ENCODE measurements at places on chromosomes 11 and 22.

GRCh38 chr22:44448271-44448830 lies 49.7 kb downstream of the RTL6 start:
- peak; percentile 70 for DNase-seq

- no peak for DNase-seq
Observed at GRCh38 chr11:86802601-86803051, 2.3 kb downstream of the PRSS23 start.

- no peak for DNase-seq
Observed at GRCh38 chr11:8229299-8230177, 34.1 kb downstream of the LMO1 start.

- DNase-seq: no peak
Observed at GRCh38 chr11:56700914-56701485, 2.1 kb downstream of the OR9G1 start.

DNA sequence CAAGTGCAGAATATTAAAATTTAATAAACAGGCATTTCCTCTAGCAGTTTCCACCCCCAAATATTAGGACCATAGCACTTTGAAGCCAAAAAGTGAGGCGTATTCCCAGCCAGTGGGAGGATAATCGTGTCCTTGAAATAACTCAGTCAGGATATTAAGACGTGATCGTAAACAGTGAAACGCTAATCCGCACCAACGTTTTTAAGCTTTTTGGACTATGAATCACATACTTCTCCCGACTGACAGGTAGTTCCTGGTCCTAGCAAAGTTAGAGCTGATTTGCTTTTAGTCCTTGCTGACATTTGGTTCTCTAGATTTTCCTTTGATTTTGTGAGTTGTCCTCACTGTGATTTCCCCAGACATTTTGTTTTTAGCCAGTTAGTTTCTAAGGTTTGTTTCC lies 197.1 kb upstream of the ARHGAP20 start:
- no peak for DNase-seq

DNA sequence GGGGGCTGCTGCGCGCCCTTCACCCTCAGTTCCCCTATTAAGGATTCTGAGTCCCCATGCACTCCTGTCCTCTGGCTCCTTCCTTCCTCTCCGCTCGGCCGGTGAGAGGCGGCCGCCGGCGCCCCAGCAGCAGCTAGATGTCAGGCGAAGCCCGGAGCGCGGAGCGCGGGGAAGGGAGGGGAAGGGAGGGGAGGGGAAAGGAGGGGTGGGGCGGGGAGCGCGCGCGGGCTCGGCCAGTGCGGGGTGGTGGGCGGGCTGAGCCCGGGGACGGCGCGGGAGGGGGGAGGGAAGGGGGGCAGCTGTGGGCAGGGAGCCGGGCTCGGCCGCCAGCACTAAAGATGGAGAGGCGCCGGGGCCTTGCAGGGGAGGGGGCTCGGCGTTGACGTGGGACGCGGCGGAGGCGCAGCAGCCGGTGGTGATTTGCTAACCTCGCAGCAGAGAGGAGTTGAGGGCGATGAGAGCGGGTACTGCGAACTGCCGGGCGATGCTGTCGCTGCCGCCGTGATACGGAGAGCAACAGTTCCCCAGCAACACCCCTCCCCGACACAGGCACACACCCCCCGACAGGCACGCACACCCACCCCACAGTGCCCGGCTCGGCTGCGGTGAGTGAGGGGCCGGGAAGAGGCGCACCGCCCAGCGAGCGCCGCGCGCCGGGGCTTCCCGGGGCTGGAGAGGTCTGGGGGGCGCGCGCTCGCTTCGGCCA lies at the start of gene ZBTB16:
ZBTB16 (plus strand) TSS at position 434 of the 706 bp plus-strand sequence. CDS start 3,590 bp downstream, outside the sequence.
- no peak for DNase-seq

DNA sequence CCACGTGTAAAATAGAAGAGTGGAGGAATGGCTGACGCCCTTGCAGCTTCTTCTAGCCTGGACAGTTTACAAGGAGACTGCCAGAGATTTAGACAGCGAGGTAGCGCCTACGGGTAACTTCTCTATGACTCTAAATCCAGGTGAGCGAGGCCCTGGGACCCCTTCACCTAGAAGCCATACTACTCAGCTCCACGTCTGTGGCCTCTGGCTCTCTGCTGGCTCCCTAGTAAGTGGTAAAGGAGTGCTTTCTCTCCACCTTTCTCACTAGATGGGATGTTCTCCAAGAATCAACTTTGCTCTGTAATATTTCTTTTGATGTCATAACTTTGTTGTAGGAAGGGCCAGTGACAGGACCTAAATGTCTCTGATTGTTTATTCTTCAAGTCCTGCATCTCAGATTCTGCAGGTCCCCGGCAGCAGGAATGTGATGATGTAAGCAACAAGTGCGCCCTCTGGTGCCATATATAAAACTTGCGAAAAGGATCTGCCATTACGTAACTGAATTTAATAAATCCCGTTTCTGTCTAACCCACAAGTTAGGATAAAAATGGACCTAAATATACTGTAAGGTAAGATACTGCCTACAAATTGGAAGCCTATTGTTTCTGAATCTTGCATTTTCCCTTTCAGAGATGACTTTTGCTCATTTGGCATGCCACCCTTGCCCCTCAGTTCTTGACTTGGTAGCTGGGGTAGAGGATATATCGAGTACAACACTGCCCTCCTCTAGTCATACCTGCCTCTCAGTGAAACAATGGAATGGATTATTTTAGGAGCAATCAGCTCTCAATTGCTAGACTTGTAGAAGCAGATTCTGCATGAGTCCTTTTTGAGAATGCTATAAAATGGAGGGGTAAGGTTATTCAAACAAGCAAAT lies 11.0 kb upstream of the PTPN5 start:
- DNase-seq: peak; percentile 40

GRCh38 chr11:69101792-69102695 lies 53.3 kb downstream of the TPCN2 start:
- DNase-seq: no peak

GRCh38 chr11:27184458-27185312 lies 144.1 kb downstream of the BBOX1 start:
- DNase-seq: no peak

GRCh38 chr11:102111787-102112508 lies 1.7 kb downstream of the YAP1 start:
- DNase-seq: peak; percentile 68

- DNase-seq: no peak
Observed at GRCh38 chr11:119436093-119436492, 13.1 kb upstream of the THY1 start.

GRCh38 chr22:26168939-26169314 lies 335 bp upstream of the SEZ6L start:
- no peak for DNase-seq

GRCh38 chr11:120807414-120808150 lies 216.3 kb upstream of the TBCEL start:
- DNase-seq: peak; percentile 86

DNA sequence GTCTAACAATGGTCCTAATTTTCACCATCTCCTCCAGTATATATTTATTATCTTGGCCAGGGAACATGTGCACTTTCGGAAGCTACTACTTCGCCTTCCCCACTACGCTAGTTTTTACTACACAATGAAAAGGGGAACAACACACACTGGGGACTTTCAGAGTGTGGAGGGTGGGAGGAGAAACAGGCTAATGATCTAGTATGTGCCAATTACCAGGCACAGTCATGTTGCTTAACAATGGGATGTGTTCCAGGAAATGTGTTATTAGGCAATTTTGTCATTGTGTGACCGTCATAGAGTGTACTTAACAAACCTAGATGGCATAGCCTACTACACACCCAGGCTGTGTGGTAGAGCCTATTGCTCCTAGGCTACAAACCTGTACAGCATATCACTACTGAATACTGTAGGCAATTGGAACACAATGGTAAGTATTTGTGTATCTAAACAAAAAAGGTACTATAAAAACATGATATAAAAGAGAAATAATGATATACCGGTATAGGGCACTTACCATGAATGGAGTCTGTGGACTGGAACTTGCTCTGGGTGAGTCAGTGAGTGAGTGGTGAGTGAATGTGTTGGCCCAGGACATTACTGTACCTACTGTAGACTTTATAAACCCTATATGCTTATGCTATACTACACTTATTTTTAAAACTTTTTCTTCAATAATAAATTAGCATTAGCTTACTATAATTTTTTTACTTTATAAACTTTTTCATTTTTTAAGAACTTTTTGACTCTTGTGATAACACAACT lies 20.1 kb upstream of the CUL5 start:
- no peak for DNase-seq

DNA sequence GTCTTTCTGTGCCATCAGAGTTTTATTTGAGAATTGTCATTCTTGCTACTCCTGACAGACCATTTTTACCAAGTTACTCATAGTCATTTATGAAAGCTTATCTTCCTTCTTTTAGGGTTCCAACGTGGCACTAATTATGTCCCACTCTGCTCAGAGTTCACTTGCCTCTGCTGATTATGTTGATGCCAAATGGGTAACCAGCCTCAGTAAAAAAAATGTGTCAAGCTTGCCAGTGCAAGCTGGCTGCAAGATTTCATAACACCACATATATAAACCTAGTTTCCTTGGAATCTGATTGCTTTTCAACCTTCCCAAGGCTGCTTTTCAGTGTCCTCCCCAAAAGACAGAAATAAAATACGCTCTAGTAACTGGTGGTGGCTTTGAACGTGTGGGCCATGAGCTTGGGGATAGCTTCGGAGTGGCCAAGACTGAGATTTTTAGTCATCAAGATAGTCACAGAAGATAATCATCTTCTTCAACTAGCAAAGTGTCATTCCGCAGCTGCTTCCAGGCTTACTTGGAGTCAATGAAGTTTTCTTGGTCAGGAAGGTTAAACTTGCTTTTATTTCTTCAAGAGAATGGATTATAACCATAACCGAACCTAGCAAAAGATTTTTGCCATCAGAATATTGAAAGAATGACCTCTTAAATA lies 29.5 kb upstream of the APOA1 start:
- no peak for DNase-seq

GRCh38 chr11:72478669-72479068 lies 44.3 kb upstream of the CLPB start:
- no peak for DNase-seq

DNA sequence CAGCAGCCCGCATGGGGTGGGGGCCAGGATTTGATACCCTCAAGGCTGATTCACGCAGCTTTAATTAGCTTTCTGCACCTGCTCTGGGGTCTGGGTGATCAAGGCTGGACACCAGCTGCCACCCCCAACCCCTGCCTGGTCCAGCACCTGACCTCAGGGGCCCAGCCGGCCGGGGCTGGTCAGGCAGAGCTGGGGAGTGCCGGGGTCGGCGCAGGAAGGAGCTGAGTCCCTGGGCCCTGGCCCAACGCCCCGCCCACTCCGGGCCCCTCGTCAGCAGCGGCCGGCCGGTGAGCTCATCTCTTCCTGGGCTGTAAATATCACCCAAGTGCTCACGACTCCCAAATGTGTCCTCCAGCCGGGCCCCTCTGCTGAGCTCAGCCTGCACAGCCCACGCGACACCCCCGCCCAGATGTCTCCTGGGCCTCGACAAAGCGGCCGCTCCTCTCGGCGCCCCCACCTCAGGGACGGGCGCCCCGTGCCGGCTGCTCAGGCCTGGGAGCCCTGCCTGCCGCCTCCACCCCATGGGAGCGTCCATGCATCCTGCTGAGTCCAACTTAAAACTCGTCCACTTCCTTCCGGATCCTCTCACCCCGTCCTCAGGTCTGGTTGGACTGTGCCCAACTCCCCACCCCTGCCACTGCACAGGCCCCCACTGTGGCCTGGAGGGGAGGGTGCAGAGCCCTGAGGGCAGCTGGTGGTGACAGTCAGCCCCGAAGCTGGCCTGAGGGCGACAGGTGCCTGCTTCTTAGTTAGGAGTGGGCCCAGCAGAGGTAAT lies 29.0 kb downstream of the RTN4R start:
- no peak for DNase-seq

GRCh38 chr11:17637901-17638300 lies 81.5 kb upstream of the MYOD1 start:
- DNase-seq: no peak

DNA sequence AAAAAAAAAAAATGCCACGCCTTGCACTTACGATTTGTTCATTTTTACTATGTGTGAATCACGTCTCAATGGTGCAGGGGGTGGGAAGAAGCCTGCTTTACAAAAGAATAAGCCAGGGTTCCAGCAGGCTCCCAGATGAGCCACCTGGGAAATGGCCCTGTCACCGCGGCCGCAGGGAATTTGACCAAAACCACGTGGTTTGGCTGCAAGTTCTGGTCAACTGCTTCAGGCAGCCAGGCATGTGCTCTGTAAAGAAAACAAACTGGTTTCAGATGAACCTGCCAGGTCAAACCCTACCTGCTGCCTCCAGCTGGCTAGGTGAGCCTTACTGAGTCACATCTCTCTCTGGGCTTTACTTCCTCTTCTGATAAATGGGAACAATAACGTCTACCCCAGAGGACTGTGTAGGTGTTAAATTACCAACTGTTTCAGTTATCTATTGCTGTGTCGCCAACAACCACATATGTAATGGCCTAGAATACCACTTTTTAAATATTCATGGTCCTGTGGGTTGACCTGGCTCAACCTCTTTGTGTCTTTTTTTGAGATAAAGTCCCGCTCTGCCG lies 30.5 kb upstream of the GCAT start:
- peak; percentile 42 for DNase-seq

DNA sequence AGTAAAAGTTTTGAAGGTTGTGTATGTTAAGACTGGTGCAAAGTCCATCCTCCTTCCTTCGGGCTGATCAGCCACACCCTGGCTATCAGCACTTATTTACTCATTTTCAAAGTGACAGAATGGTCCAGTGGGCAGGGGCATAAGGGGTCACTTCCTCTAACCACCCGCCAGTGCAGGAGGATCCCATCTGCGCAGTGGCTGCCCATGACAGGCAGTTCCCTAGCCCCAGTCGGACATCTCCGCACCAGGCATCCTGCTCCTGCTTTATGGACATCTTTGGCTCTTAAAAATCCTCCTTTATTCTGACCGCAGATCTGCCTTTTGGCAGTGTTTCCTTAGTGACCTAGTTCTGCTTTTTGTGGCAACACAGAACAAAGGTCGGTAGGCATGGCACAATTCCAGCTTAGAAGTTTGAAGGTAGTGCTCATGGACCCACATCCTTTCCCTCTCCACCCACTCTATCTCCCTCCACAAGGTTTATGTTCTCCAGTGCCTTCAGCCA lies 55.9 kb downstream of the BMAL1 start:
- DNase-seq: no peak

- no peak for DNase-seq
Observed at GRCh38 chr22:26893173-26894110, 236.1 kb downstream of the MIAT start.

GRCh38 chr22:21587803-21588611 lies 20.5 kb downstream of the UBE2L3 start:
- DNase-seq: no peak

- no peak for DNase-seq
Observed at GRCh38 chr22:42596336-42596735, 18.3 kb downstream of the POLDIP3 start.

GRCh38 chr11:15905366-15906104 lies 450.8 kb downstream of the SOX6 start:
- DNase-seq: no peak

GRCh38 chr11:66489636-66490035 lies 9.4 kb downstream of the DPP3 start:
- DNase-seq: no peak

DNA sequence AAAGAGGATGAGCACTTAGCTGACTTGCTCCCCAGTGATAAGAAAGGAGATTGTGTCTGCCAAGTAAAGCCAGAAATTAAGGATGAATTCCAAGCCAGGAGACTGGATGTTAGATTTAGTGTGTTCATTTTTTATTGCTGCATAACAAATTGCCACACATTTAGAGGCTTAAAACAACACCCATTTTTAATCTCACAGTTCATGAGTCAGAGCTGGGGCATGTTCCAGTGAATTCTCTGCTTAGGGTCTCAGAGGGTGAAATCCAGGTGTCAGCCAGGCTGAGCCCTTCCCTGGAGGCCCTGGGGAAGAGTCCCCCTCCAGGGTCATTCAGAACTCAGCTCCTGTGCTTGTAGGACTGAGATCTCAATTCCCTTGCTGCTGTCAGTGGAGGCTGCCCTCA lies 352.8 kb downstream of the BUD13 start:
- DNase-seq: no peak

Measured in non-pigmented ciliary epithelial cell (primary cell).